Right ventricle myocardium inferior (tissue), 1 donor: ENCODE measurements at places on chromosomes 6 and 20. TPM values are rescaled to one million over a fixed set of nuclear protein-coding genes. Genes with fewer than 3 reads are reported as not detected.

The ZBTB46 gene
- 13.8 TPM for total RNA-seq

The SLC22A2 gene
- not detected for total RNA-seq

The DSP gene
- 305 TPM for total RNA-seq

The CBLN4 gene
- total RNA-seq, result not detected

The SYTL3 gene
- 10.8 TPM for total RNA-seq

The ZBTB12 gene
- 3.2 TPM for total RNA-seq

The IFNGR1 gene
- 103 TPM for total RNA-seq

The ULBP2 gene
- total RNA-seq, result 1.3 TPM

The BTNL2 gene
- total RNA-seq, result not detected

The FANCE gene
- 4.1 TPM for total RNA-seq

The CGA gene
- total RNA-seq, result 0.49 TPM

The KHDRBS2 gene
- not detected for total RNA-seq

The INSM1 gene
- total RNA-seq, result not detected

The MMP24 gene
- 0.35 TPM for total RNA-seq

The FAM217A gene
- total RNA-seq, result not detected
